Body of pancreas (tissue), 4 donors: ENCODE measurements at places on chromosomes 6 and 20.

GRCh38 chr6:118656847-118657451, 5.6 kb upstream of the CEP85L start:
- no peak for DNase-seq

DNA sequence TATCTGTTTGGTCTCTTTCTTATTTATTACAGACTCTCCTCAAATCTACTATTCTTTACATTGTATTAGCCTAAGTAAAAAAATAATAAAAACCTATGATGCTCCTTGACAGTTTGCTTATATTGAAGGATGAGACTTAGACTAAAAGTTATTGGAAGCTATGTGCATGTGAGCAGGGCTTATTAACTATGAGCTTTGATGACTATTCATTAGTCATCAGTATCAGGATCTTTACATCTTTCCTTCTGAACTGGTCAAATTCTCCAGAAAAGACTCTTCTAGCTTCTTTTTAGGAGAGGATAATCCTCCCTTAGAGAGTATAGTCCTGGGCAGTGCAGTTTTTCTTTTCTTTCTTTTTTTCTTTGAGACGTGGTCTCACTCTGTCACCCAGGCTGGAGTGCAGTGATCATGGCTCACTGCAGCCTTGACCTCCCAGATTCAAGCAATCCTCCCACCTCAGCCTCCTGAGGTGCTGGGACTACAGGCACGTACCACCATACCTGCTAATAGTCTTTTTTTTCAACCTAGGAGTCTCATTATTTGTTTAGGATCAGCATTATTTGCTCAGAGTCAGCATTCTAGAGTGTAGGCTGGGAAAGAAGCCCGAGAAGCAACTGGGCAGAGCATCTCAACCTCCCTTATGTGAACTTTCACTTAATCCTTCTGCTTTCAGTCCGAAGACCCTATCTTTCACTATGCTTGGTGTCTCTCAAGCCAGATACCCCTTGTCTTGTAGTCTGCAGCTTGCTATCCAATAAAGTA, 37.1 kb upstream of the YWHAB start:
- DNase-seq = no peak

DNA sequence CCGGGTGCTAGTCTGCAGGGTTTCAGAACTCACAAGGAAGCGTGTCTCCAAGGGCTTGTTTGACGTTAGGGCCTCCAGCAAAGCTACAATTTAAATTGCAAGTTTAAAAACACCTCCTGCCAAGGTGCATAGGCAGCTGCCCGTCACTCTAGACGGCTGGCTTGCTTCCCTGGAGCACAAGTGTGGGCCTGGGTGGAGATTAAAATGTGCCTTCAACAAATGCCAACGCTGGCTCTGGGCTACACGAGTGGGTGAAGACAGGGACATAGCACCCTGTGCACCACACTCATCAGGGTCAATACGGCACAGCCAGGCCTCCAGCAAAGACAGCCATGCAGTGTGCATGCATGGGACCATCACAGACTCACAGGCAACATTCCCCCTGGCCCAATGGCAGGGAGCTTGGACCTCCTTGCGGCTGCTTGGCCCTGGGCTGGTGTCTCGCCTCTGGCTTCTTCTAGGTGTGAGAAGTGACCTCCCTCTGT, 48.4 kb upstream of the FRMD1 start:
- no peak for DNase-seq

- DNase-seq = no peak
These were observed 15.2 kb downstream of the CDH22 start for GRCh38 chr20:46293084-46293483.

GRCh38 chr20:24489631-24490260, 20.3 kb downstream of the SYNDIG1 start:
- no peak for DNase-seq

- DNase-seq = no peak
These were observed 140.4 kb downstream of the JARID2 start for GRCh38 chr6:15386110-15386755.

GRCh38 chr6:56222499-56222898, 24.9 kb downstream of the COL21A1 start:
- DNase-seq = no peak

DNA sequence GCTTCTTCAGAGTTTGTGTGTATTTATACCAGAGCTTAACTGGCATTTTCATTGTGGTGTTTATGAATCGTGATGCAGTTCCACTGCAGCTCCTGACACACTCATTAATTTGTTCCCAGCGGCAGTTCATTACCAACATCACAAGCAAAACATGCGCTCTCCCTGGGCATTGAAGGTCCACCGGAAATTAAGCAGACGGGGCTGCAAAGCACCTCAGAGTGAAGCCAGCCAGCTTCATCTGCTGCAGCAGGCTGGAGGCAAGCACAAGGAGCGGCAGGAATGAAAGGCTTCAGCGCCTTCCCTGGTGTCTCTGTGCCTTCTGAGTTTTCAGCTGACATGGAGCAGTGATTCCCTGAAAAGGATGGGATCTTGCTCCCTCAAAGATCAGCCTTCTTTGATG, 246.0 kb upstream of the SPTLC3 start:
- no peak for DNase-seq

DNA sequence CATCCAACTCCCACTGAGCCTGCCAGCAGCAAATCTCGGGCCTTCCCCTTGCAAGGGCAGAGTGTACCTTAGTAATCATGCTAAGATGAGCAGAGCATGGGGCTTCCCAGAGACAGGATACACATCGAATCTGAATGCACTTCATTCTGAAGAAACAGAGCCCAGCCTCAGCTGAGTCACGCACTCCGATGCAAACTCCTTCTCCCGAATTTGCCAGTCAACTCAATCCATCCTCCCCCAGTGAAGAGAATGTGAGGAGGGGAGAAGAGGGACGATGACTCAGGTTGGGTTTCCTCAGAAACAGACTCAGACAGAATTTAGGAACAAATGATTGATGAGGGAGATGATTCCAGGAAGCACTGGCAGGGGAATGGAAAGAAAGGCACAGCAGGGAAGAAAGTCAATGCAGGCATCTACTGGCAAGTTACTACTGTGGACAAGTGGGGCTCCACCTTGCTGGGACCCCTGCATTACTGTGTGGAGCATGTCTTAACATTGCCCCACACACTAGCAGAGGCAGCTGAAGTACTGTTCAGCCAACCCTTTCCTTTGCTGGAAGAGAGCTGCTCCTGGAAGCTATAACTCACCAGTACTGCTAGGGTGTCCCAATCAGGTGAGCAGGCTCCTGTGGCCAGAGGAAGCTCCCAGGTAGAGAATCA, 251.6 kb downstream of the ADGB start:
- DNase-seq = no peak

DNA sequence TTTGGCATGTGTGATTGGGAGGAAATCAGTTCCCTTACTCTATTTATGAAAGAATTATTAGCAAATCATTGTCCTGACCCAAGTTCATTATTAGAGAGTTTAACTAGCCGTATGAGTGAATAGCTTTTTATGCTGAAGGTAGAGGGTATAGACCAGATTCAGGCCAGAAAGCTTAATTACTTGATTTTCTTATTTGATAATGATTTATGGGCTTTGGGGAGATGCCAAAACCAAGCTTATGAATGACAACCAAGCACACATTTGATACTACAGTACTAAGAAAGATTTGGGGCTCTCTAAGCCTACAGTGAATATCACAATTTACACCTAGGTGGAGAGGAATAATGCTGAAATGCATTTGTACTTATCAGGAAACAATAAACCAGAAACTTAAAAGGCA, 193.2 kb downstream of the ARHGAP18 start:
- no peak for DNase-seq

- DNase-seq = peak; percentile 43
These were observed 348.1 kb downstream of the GRIK2 start for GRCh38 chr6:101741474-101742171.

GRCh38 chr6:168189200-168190013, 110.4 kb upstream of the FRMD1 start:
- DNase-seq = no peak

DNA sequence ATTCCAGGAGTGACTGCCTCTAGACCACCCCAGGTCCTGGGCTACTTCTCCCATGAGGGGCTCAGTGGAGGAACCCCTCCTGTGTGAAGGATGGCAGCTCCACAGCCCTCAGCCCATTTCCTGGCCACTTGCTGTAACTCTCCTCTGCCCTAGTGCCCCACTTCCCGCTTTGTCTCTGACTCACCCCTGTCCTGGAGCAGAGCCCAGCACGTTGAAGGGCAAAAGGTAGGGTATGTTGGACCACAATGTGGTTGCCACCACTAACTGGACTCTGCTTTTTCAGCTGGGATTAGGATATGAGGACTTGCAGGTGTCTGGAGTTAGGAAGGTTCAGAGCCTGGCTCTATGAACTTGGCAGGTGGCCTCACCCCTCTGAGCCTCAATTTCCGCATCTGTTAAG, 2.4 kb downstream of the MYBL2 start:
- DNase-seq = no peak

- peak; percentile 50 for DNase-seq
These were observed 1.4 kb downstream of the QKI start for GRCh38 chr6:163415620-163416556.

GRCh38 chr20:46797206-46797605, 87.8 kb downstream of the SLC2A10 start:
- no peak for DNase-seq

- DNase-seq = no peak
These were observed 75.4 kb downstream of the RPP40 start for GRCh38 chr6:4928426-4928825.

DNA sequence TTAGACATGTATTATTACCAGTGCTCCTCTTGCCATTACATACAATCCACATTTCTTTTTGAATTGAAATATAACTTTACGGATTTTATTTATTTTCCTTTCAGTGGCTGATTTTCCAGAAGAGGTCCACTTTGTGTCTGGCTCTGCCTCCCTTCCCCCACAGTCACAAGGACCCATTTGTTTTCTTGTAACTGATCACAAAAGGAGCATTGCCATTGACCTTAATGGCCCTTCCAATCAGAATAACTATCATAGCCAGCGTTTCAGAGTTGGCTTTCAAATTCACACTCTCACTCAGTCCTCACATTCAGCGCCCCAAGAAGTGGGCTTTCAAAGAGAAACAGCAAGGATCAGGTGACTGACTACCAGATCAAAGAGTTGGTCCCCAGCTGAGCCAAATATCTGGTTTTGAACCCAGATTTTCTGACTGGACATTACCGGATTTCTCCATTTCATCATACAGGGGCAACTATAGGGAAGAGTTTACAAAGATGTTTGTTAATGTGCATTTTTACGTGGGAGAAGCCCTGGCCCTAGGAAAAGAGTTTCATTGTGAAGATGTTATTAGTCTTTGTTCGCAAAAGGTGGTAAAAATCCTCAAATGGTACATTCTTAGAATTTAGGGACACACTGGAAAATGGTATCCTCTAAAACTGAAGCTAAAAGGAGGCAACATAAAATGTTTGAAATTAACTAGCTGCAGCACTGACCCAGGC, 2.0 kb upstream of the SLC22A23 start:
- DNase-seq = no peak

GRCh38 chr20:1827974-1828785, 67.0 kb upstream of the SIRPA start:
- peak; percentile 71 for DNase-seq

- DNase-seq = no peak
These were observed 994 bp downstream of the CLDN20 start for GRCh38 chr6:155264693-155265320.

GRCh38 chr6:70666706-70667105, 977 bp upstream of the SMAP1 start:
- DNase-seq = no peak

DNA sequence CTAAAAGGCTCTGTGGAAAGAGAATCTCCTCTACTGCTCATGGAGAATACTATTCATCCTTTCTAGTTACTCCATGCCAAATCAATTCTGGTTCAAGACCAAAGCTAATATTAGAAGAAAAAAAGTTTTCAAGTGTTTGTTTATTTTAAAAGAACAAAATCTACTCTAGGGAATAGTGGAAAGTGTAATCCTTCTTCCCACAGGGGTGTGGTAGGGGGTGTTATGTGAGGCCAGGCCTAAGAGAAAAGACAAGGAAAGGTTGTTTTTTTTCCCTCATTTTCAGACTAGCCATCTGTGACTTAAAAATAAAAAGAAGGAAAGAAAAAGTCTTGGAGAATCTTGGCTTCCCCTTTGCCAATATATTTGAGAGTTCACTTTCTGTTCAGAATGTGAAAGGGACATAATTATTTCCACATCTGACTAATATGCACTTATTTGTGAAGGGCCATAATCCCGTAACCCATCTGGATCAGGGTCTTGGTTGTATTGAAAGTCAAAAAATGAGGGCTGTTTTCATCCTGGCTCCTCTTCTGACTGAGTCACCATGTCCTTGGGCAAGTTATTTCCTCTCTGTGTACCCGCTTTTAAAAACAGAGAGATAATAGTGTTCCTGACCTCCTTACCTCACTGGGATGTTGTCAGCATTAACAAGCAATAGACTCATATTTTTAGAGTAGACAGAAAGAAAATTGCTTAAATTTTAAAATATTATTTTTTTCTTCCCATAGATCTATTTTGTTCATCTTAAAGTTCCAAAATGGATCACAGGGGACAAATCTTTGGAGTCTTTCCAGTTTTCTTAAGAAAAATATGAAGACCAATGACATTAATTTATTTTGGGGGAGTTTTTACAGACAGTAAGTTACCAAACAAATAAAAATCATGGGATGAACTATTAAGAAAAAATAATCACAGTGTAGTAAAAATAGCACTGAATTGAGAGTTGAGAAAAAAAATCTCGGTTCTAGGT, 233.7 kb downstream of the IBTK start:
- DNase-seq = no peak

- no peak for DNase-seq
These were observed 8.0 kb downstream of the TRIM10 start for GRCh38 chr6:30152910-30153610.

DNA sequence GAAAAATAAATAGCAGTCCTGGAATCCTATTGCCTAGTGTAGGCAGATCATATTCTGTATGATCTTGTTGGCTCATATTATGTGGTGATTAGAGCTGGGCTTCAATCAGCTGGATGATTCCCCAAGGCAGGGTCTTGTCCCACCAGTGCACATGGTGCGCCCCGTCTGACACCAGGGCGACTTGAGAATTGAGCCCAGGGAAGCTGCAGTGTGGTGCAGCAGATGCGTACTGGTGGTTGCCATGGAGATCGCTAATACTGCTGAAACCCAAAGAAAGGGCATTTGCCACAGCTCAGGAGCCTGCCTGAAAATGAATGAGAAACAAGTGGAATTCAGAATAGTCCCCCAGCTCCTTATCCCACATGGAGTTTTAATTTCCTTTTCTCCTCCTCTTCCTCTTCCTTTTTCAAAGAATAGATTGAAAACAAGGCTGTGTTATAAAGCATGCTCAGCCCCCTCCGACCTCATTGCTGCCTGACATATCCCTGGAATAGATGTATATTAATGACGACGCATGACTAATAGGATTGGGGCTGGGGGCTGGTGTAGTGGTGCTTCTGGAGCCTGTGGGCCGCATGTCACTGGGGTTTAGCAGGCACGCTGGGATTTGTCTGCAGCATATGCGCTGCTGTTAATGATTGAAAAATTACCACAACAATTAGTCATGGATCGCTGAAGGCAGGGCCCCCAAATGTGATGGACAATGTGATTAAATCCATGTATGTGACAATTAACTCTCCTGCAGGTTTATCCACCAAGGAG, 210.5 kb downstream of the FARS2 start:
- no peak for DNase-seq

GRCh38 chr20:53718142-53719021, 124.7 kb upstream of the ZNF217 start:
- no peak for DNase-seq
